ENCODE measurements at places on chromosomes 12 and 14.

- DNase-seq: no peak
Observed at GRCh38 chr14:61668282-61668681, 27.0 kb upstream of the HIF1A start.

- DNase-seq: no peak
Observed at GRCh38 chr12:13170892-13171490, 25.5 kb upstream of the EMP1 start.

- no peak for DNase-seq
Observed at GRCh38 chr12:66203820-66204219, 14.8 kb downstream of the IRAK3 start.

GRCh38 chr12:82627799-82628198, 58.9 kb upstream of the TMTC2 start:
- no peak for DNase-seq

GRCh38 chr14:34059925-34060650, 109.2 kb upstream of the EGLN3 start:
- peak; percentile 51 for DNase-seq

- DNase-seq: no peak
Observed at GRCh38 chr14:96247031-96247430, 9.0 kb upstream of the BDKRB1 start.
